Stimulated activated CD8-positive, alpha-beta memory T cell treated with anti-CD3 and anti-CD28 coated beads, Interleukin-15, amount 100 ng/mL, for 1 hour (primary cell): ENCODE measurements at places on chromosomes 7 and 10.

DNA sequence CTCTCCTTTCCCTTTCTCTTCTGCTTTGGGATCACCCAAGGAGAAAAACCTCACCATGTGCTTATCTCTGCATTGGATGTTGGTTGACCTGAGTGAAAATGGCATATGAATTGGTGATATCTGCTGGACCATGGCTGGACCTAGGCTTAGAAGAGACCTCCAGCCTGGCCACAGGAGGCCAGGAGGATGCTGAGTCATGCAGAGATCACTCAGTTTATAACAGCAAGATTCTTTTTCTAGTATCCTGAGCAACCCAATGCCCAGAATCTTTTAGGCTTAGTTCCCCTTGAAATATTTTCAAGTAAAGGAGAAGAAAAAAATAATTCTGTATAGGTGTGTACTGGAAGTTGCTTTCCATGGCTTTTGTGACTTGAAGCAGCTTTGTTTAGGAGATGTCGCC is 236.3 kb downstream of the KLF6 start:
- no peak for DNase-seq

- no peak for DNase-seq
Measured at GRCh38 chr10:79069325-79070080, 737 bp downstream of the ZMIZ1 start.

DNA sequence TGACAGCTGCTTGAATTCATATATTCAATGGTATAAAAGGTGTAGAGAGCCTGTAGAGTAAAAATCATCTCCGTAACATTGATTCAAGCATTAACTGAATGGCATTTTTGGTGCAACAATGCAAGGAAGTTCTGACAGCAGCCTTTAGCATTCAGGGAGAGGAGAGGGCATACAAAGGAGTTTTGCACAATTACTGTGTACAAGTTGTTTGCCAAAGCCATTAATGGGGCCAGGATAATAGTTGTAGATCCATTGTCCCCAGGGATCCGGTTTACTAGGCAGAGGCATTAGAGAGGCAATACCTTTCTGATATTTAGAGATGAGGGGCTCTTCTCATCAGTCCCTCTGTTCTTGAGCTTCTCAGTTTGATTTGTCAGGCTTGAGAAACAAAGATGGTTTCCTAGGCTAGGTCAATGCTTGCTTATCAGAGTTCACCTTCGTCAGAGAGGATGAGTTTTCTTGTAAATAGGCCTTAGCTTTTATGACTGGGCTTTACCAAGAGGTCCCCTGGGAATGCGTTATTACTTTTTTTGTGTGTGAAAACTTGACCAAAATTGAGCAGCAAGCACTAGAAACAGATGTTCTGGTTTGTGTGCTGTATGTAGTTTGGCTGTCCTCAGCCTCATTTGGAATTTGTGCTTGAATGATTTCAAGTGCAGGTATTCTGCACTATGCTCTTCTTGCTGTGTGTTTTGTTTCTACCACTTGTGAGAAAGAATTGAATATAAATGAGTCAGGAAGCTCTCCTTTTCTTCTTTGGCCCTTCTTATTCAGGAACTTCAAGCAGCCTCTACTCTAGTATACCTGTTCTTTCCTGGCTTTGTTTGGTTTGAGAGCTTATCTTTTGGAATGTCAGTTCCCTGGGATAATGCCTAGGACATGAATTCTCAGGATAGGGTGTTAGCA is 32.0 kb downstream of the SND1 start:
- DNase-seq: no peak

- DNase-seq: no peak
Measured at GRCh38 chr7:96034940-96035727, 262.8 kb downstream of the DYNC1I1 start.

- DNase-seq: no peak
Measured at GRCh38 chr10:97892506-97892905, 42.9 kb downstream of the GOLGA7B start.

DNA sequence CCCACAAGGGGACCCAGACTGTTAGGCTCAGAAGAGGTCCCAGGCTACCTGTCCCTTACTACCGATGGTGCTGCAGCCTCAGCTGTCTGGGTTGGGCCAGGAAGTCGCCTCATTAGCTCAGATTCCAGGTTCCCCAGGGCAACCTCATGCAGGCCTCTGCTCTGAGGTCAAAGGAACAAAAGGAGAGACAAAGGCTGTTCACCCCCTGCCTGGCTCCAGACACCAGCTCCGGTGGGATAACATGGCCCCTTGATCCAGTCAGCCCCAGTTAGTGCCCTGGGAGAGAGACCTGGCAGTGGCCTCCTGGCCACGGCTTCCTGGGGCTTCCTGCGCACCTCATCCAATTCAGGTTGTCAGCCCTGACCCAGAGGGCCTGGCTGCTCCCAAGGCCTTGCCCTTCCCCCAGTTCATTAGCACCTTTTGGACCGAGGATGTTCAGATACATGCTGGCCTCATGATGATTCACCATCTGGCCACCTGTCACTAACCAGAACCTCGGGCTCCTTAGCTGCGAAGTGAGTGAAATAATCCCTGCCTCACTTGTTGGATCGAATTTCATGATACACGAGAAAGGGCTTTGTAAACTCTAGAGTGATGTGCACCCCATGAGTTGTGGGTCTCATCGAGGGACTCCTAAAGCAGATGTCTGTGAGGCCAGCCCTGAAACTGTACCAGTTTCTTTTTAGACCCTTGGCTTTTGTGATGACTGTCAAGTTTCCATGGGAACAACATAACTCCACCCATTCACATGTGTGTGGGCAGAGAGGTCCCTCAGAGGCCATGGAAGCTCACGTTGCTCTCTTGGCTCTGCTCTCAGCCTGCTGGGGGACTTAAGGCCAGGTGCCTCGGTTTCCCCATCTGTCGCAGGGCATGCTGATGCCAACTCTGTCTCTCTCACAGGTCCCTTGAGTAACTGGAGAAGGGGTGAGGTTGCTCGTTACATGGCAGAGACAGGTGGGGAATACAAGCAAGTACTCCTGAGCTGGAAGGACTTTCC is 79.5 kb upstream of the PCBD1 start:
- DNase-seq: no peak

DNA sequence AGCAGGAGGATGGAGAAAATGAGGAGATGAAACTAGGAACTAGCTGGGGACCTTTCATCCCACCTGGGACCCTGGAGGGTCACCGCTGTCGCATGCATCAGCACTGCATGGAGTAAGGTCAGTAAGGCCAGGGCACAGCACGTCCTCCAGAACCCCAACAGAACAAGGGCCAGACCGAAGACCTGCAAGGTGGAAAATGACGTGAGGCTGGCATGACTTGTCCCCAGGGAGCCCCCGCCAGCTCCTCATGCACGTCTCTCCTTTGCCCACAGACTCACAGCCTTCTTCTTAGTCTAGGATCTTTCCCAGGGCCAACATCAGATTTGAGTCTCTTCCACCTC is 4.7 kb downstream of the ZNF488 start:
- no peak for DNase-seq

- DNase-seq: no peak
Measured at GRCh38 chr10:79399223-79399831, 46.1 kb downstream of the ZCCHC24 start.

GRCh38 chr7:24717694-24718320 is 39.5 kb downstream of the GSDME start:
- DNase-seq: no peak

DNA sequence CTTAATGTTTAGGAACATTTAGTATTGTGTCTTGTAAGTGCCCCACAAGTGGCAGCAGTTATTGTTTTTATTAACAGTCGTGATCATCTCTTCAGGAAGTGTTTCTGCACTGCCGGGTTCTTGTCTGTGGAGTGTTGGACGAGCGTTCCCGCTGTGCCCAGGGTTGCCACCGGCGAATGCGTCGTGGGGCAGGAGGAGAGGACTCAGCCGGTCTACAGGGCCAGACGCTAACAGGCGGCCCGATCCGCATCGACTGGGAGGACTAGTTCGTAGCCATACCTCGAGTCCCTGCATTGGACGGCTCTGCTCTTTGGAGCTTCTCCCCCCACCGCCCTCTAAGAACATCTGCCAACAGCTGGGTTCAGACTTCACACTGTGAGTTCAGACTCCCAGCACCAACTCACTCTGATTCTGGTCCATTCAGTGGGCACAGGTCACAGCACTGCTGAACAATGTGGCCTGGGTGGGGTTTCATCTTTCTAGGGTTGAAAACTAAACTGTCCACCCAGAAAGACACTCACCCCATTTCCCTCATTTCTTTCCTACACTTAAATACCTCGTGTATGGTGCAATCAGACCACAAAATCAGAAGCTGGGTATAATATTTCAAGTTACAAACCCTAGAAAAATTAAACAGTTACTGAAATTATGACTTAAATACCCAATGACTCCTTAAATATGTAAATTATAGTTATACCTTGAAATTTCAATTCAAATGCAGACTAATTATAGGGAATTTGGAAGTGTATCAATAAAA is 22.2 kb downstream of the PLA2G12B start:
- DNase-seq: no peak

DNA sequence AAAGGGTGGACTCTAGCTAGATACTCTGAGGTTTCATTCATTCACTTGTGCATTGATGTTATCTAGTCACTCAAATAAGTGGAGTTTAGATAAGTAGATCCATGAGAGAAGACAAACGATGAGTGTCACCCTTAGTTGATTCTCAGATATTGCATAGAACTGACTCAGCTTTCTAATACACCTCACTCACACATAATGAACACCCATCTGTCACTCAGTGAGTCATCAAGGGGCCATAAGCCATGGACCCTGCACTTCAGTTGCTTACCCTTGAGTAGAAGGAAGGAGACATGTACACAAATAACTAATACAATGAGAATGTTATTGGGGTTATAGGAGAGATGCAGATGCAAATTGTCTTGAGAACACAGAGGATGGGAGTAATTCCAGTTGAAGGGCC is 163.8 kb downstream of the SORCS3 start:
- DNase-seq: no peak

DNA sequence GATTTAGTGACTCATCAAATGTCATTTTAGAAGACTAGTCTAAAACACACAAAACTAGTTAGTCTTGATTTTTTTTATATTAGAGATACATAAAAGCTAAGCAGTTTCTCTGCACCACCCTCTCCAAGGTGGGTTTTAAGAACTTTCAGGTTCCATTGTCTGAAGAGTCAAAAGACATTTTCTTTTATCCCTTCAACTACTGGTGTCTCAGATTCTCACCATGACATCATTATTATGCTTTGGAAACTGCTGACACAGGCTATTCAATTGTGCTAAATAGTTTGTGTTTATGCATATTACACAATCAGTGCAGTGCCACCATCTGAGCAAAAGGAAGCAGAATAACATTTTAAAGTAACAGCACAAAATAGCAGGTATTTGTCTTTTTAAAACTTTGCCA is 52.2 kb downstream of the IGF2BP3 start:
- no peak for DNase-seq

DNA sequence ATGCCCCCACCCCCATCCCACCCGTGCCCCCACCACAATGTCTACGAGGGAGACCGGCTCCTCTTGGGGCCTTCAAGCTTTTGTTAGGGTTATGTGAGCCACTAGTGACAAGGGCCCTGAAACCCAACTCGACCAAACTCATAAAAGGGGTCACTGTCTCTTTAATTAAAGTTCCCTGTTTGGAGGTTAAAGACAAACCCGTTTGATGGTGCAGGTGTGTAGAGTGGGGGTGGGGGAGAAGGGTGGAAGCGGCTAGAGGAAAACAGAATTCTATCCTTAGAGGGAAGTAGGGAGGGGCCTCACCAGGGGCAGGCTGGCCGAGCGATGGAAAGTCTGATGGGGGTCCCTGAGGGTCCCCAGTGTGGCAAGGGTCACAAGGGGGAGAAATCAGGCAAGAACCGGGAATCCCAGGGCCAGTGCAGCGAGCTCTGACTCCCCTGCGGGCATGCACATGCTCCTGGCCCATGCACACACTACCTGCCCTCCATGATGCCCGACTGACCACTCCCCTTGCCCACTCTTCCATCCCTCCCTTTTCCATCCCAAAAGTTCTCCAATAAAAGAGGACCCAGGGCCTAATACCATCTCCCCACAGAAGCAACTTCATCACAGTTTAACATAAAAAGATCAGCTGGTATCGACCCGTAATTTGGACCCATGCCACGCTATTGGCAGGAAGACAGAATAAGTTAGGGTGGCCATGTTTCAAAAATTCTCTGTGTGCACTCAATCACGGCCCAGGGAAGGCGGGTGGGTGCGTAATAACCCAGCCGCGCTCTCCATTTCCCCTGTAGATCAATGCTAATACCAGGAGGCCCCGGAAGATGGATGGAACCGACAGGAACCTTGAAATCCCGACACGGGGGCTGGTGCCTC is 35.9 kb upstream of the SLF2 start:
- no peak for DNase-seq

DNA sequence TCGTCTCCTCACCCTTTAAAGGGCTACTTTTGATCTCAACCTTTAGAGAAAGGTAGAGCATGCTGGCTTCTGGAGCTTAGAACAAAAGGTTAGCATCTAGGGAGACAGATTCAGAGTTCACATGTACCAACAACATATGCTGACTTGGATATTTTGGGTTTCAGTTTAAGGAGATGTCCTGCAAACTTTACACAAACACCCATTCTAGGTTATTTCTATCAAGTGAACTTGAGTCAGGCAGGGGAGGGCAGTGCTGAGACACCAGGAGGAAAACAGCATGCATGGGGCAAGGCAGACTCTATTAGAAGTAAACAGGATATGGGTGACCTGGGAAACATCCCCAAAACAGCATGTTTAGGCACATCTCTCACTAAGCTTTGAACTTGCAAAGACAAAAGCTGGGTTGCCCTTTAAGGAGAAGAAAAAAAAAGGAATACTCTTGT is 43.8 kb downstream of the ARL4A start:
- DNase-seq: no peak

- DNase-seq: no peak
Measured at GRCh38 chr7:101864039-101864438, 46.6 kb downstream of the CUX1 start.

GRCh38 chr10:44154956-44155355 is 229.9 kb downstream of the CXCL12 start:
- no peak for DNase-seq

DNA sequence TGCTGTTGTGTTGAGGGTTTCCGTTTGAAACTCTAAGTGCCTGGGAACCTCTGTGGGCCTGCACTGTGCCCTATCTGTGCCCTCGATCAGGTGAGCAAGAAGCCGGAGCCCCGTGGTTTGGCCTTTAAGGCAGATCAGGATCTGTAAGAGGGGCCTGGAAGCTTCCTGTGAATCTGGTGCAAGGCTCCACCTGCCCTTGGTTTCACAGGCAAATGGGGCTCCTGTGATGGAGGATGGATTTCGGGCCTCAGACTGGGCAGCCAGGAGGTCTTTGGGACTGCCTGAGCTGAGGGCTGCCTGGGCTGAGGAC is 21.6 kb downstream of the SCART1 start:
- no peak for DNase-seq
